Stimulated activated CD8-positive, alpha-beta memory T cell treated with anti-CD3 and anti-CD28 coated beads, Interleukin-15, amount 100 ng/mL, for 1 hour (primary cell): ENCODE measurements at places on chromosomes 7 and 10.

- no peak for DNase-seq
These were observed 332.5 kb downstream of the PTPRN2 start for GRCh38 chr7:158255156-158255555.

- DNase-seq, result no peak
These were observed 12.7 kb upstream of the SFMBT2 start for GRCh38 chr10:7423521-7423920.

DNA sequence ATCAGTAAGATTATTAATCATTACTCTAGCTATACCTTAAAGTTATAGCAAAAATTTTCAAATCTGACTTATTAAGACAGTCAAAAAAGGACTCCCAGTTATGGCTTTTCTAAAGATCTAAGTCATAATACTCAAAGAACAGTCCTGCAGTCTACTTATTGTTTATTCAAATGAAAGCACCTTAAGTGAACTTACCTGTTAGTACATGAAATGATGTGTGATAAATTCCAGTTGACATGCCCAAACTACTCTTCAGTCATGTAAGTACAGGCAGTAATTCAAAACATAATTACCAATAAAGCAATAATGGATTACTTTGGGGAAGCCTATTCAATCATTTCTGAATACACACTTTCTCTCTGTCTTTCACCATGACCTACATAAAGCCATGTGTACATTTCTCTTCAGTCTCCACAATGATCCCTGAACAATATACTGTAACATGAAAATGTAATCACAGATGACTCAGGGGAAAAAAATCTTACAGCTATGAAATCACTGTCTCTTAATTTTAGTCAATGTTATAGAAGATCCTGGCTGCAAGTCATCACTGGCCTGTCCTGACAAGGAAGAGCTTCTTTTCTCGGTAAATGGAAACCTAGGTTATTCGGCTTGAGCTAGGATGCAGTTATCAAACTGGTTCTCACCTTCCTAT lies 420.7 kb upstream of the LRRTM3 start:
- DNase-seq, result no peak

- DNase-seq, result no peak
These were observed 158.6 kb upstream of the PITRM1 start for GRCh38 chr10:3331187-3331586.

GRCh38 chr7:131557652-131558385 lies 1.4 kb upstream of the PODXL start:
- DNase-seq, result no peak

DNA sequence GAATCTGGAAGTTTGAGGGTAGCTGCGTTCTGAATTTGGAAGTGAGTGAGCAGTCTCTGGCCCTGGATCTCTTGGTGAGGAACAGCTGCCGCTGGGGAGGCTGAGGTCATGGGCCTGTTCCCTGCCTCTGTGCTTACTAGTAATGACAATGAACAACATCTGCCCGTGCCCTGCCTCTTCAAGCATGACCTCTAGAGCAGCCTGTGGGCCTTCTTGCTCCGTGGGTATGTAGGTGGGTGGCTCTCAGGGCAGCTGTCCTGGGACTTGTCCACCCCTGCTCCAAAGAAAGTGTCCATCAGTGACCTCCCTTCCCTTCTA lies 186.2 kb downstream of the CXCL12 start:
- no peak for DNase-seq

GRCh38 chr7:71236230-71237105 lies 104.5 kb downstream of the GALNT17 start:
- DNase-seq, result no peak

DNA sequence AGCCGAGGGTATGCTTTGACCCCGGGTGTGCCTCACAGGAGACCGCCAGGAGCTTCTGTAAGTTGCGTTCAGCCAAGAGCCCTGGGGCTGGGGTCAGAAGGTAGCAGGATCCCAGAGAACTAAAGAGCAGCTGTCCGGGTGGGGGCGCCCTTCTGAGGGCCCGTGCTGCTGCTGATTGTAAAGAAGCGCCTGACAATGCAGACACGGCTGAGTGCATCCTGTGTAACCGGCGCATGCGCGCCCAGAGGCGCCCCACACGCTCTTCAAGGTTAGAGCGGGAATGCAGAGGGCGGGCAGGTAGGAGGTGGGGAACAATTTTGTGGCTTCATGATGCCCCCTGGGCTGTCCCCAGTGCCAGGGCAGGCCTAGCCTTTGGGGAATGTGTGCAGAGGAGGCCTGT lies 210.2 kb upstream of the CTBP2 start:
- DNase-seq, result no peak

- DNase-seq, result no peak
These were observed 864 bp downstream of the CDCA7L start for GRCh38 chr7:21944616-21945453.
